NCI-H1417 (cell line): ENCODE measurements at places on chromosomes 4 and X.

DNA sequence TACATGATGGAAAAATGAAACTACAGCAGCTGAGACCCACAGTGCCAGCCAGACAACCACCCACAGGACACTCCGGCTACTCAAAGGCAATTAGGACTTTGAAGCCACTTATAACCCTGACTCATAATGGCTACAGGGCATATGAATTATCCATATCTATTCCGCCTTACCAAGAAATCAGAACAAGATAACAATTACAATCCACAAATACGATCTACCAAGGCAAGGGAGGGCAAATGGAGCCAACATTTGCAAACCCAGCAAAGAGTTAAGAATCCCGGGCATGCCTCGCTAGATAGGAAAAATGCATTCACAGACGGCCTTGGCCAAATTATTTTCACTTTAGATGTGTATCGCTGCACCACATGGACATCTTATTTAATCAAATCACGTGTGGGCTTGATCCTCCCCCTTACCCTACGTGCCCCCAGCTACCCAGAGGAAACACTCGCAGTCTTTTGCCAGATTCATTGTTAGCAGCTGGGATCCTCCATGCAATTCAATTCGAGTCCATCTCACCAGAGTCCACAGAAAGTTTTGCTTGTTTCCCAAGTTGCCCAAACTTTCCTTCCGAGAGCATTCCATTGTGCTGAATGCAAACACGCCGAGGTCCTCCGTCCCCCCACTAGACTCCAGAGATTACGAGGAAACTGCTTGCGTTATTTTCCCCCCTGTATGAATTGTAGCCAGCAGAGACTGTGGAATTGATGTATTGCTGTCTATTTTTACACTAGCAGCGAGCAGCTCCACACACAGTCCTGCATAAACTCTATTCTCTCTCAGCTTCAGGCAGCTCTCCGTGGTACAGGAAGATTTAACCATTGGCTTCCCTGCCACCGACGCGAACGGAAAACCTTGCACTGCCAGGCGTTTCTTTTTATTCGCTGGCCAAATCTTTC, 1.2 kb downstream of the PPARGC1A start:
- DNase-seq, result peak; percentile 18

DNA sequence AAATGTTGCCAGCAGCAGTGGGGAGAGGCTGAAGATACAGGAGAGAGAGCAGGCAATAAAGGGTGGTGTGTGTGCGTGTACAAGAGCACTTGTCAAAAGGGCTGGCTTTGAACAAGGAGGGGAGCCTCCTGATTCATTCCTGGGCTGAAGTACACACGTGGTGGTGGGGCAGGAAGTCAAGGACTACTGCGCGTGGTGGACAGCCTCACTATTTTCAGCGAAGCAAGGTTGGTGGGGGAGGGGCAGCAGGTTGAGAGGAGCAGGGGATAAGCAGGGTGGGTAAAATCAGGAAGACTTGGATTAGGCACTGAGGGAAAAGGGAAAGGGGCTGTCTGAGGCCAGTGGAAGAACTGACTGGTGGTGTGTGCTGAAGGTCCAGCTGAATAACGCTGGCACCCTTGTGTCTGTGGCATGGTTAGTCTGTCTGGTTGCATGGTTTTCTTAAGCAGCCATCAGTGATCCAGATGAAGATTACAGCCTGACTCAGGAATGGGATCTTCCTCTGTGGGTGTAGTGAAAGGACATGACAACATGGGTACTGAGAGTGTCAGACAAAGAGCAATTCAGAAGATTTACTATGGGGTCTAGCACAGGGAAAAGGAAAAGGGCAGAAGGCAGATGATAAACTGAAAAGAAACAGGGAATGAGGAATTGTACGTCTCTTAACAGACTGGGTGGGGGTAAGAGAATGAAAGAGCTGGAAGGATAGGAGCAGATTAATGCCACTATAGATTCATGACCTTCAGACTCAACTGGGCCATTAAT, 149.8 kb downstream of the CHM start:
- DNase-seq, result no peak

DNA sequence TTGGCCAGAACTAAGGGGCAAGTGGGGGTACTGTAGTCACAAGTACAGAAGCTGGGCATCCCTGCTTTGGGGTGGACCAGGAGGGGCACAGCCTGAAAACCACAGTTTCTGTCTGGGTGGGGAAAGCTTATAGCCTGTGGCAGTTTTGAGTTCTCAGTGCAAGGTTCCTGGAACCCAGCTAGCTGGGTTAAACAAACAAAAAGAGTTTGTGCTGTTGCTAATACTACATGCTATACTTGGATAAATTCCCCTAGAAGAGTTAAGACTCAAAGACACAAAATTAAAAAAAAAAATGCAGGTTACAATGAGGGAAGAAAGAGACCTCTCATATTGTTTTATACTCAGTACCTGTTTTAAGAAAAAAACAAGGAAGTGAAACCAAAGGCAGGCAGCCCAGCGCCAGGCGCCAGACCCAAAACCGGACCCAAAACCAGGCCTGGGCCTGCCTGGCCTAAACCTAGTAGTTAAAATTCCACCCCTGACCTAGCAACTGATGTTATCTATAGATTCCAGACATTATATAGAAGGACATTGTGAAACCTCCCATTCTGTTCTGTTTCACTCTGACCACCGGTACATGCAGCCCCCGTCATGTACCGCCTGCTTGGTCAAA, 50.8 kb downstream of the SLC2A9 start:
- DNase-seq, result no peak

GRCh38 chr4:152591396-152591795, 55.5 kb upstream of the FBXW7 start:
- peak; percentile 76 for DNase-seq

DNA sequence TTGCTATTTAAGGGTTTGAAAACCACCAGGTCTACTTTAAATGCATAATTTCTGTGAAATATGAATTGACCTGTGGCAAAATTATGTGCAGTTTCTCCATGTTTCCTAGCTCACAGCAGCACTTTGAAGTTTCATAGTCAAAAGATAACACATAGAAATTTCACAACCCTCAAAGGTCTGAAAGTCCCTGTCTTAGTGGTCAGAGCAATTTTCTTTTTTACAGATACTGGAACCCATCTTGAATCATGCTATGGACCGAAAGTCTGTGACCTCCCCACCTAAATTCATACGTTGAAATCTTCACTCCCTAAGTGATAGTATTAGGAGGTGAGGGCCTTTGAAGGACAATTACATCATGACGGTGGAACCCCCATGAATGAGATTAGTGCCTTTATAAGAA, 240.4 kb upstream of the BMP3 start:
- no peak for DNase-seq
